ENCODE measurements at places on chromosomes 5 and 9.

DNA sequence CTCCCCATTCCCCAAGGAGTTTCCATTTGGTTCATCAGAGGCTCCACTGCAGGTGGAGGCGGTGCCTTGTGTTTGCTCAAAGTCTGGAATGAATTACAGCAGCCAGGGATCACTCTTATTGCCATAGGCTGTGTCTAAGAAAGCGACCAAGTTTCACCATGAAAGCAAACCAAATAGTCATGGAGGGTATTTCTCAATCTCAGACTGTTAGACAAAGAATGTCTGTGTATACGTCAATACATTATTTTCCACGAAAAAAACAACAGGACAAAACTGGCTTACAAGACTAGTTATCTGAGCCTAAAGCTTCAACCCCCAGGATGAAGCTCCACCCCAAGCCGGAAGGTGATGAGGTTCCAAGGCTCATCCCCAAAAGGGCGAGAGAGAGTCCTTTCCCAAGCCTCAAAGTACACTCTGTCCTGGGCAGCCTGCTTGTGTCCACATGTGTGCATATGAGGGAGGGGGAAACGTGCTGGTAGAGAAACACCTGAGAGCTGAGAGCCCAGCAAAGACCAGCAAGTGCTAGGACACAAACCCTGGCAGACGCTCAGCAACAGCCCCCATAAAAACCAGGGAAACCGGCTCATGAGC is 4.3 kb downstream of the B4GALT1 start:
- DNase-seq: no peak

DNA sequence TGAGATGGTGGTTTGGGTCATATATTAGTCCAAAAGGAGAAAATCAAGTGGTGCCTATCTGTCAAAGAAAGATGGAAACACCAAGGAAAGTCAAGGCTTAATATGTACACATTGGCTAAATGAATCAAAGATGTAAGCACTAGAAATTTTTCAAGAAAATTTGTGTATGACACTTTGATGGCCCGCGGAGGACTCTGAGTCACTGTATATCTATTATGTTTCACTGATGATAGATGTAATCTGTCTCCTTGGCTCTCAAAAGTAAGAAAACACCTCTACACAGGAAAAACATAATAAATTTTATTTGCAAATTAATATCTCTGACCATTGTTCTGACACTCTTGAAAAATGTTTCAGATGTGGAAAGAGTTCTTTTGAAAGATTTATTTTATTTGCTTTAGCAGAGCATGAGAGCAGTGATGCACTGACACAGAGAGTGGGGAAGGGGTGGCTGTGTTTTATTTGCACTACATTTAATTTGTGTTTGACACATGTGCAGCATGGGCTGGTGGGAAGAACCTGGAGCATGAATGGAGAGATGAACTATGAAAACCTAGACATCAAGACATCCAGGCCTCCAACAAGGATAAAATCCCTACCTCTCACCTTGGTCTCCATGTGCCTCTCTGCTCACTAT is 180.8 kb upstream of the GAS1 start:
- no peak for DNase-seq

DNA sequence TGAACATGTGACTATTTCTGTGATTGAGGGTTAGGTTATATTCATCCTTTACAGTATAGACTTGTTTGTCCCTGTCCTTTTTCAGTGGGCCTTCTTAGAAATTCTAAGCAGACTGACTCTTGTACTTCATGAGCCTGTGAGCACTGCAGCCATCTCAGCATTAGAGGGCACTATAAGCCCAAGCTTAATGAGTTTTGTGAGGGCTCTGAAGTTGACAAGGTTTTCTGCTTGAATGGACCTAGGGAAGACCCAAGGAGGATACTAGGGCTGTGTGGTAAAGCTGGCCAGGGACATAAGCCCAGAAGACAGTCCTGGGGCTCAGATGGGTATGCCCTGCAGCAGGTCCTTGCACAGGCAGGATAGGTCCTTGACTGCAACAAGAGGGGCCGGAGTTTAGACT is 126.5 kb downstream of the MRPS30 start:
- DNase-seq: no peak

GRCh38 chr9:77667151-77667550 is 19.0 kb upstream of the GNA14 start:
- no peak for DNase-seq

- no peak for DNase-seq
These were observed 87.2 kb upstream of the IRX1 start for GRCh38 chr5:3508395-3508794.

DNA sequence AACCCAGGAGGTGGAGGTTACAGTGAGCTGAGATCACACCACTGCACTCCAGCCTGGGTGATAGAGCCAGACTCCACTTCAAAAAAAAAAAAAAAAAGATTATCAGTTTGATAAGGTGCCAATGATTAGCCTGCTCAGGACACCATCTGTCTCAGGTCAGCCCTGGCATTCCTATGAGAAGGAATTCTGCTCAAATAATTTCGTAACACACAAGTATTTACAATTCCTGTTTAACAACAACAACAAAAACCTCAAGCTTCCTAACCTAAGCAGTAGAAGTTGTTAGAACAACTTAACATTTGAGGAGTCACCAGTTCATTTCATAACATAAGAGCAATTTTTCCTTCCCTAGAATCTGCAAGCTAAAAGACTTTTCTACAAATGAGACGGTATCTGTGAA is 85.0 kb downstream of the LHFPL2 start:
- no peak for DNase-seq

GRCh38 chr9:115633104-115633503 is 515.1 kb upstream of the TNC start:
- DNase-seq: no peak

- no peak for DNase-seq
These were observed 27.7 kb downstream of the G3BP1 start for GRCh38 chr5:151799407-151799806.

DNA sequence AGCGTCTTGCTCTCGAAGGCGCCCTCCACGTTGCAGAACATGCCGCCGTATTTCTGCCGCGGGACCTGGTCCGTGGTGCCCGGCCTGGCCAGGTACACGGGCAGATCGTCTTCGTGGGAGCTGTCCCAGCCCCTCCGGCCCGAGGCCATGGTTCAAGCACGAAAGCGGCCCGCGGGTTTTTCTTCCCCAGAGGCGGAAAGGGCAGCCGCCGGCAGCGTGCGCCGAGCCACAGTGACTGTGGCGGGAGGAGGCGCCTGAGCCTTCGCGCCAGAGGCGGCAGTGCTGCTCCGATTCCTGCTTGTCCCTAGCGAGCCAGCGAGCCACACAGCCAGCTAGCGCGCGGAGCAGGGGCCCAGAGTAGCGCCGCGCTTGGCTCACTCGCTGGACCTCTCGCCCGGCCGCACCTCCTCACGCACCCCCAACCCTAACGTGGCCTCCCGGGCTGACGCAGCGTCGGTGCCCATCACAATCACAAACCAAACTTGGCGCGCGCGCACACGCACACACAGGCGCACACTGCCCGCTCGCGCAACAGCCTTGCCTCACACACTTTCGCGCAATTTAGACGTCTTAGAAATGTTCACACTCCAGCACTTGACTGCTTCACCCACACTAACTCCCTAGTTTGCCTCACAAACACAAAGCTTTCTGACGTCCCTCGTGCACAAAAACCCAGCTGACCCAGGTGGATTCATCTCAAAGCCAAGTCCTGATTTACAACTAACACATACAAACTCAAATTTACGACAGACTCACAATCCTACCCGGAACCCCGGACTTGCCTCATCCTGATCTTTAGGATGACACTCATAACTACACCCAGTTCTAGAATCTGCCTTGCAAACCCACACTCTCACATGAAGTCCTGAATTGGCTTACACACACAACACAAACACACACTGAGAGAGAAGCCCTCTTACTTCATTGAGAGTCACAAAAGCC is at the start of gene DPYSL3:
Gene DPYSL3, minus strand, starts transcription at position 359 of the 942 bp plus-strand sequence. Its CDS starts 210 bp downstream, at position 149.
- DNase-seq: no peak

GRCh38 chr5:93044859-93045666 is 536.0 kb downstream of the NR2F1-AS1 start:
- no peak for DNase-seq

DNA sequence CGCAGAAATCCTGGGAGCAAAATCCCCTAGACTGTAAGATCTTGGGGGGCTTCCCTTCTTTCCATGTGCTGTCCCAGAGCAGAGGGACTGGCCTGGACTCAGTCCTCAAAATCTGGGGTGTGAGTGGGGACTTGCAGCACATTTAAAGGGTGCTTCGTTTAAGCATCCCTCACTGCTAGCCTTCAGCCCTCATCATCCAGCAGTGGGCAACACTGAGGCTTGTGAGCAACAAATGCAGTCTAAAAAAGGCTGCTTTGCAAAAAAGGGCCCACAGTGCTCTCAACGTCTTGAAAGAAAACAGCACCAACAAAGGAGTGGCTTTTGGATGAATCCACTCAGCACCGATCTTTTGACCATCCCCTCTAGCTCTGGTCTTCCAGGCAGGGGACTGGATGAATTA is 128.3 kb upstream of the TBC1D2 start:
- DNase-seq: no peak

Measured in stimulated activated effector memory CD8-positive, alpha-beta T cell treated with anti-CD3 and anti-CD28 coated beads, Interleukin-12 subunit alpha, Interleukin-12 subunit beta, amount 100 ng/mL, for 72 hours (primary cell).